CD4-positive, alpha-beta T cell treated with Interleukin-4 for 4 hours (primary cell): ENCODE measurements at places on chromosomes 7 and 10.

GRCh38 chr10:93131986-93132385, 58.3 kb downstream of the CYP26A1 start:
- DNase-seq, result no peak

DNA sequence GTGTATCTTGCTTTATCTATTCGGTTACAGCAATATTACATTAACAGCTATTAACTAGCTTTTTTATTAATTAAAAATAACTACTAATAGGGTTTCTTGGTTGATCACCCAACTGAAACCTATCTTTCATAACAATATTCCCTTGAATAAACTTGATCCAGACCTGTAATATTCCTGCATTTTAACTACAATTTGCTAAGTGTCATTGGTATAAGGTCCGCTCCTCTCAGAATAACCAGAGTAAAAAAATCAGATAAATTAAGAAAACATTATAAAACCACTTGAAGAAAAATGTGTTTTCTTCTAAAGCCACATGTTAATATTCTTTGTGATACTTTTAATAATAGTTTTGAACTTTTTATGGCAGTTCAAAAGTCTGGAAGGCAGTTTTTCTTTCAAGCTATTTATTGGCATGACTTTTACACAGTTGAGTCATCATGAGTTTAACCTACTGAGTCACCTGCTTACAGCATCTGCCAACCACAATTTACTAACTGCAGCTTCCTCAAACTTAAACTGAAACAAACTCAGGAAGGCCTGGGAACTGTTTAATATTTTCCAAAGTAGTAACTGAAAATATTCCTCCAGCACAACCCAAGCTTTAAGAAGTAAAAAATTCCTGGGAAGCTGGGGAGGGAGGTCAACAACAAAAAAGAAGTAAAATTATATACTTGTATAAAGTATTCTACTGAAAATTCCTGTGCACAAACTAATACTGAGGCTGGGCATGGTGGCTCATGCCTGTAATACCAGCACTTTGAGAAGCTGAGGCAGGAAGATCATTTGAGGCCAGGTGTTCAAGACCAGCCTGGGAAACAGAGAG, 103.2 kb downstream of the NRBF2 start:
- peak; percentile 66 for DNase-seq

- no peak for DNase-seq
Measured at GRCh38 chr10:59290448-59290847, 71.9 kb downstream of the FAM13C start.

DNA sequence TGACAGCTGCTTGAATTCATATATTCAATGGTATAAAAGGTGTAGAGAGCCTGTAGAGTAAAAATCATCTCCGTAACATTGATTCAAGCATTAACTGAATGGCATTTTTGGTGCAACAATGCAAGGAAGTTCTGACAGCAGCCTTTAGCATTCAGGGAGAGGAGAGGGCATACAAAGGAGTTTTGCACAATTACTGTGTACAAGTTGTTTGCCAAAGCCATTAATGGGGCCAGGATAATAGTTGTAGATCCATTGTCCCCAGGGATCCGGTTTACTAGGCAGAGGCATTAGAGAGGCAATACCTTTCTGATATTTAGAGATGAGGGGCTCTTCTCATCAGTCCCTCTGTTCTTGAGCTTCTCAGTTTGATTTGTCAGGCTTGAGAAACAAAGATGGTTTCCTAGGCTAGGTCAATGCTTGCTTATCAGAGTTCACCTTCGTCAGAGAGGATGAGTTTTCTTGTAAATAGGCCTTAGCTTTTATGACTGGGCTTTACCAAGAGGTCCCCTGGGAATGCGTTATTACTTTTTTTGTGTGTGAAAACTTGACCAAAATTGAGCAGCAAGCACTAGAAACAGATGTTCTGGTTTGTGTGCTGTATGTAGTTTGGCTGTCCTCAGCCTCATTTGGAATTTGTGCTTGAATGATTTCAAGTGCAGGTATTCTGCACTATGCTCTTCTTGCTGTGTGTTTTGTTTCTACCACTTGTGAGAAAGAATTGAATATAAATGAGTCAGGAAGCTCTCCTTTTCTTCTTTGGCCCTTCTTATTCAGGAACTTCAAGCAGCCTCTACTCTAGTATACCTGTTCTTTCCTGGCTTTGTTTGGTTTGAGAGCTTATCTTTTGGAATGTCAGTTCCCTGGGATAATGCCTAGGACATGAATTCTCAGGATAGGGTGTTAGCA, 32.0 kb downstream of the SND1 start:
- DNase-seq, result no peak
